ENCODE measurements at places on chromosomes 16 and 17. TPM values are rescaled to one million over a fixed set of nuclear protein-coding genes. Genes with fewer than 3 reads are reported as not detected.

Gene C17orf75
- total RNA-seq = 12.2 TPM

DNA sequence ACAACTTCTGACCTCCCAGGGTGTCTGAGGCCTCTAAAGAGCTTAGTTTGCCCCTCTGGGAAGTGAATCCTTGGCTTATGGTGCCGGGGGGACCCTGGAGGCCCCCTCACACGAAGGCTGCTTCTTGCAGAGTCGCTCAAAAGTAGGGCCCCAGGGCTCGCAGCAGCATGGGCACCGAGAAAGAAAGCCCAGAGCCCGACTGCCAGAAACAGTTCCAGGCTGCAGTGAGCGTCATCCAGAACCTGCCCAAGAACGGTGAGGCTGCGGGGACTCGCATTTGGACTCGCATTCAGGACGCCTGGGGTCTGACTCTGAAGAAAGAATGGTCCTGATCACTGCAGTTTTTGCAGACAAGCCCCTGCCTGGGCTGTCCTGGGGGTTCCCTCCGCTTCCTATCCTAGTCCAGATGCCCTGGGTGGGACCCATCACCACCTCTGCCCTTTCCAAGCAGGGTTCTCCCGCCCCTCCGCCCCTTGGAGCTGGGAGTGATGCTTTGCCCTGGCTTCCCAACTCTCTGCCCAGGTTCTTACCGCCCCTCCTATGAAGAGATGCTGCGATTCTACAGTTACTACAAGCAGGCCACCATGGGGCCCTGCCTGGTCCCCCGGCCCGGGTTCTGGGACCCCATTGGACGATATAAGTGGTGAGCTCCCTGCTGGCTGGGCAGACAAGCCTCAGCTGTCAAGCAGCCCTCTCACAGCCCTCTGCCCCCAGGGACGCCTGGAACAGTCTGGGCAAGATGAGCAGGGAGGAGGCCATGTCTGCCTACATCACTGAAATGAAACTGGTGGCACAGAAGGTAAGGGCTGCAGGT is 698 bp downstream of the ACBD4 start:
- H3K27me3 ChIP-seq = no peaks in the 10 kb centered on the region
- H3K4me3 ChIP-seq = peak overlapping the region; percentile 71
- H3K4me1 ChIP-seq = peaks cover 22% of the 10 kb centered on the region
- peak overlapping the region; percentile 84 for H3K27ac ChIP-seq
- no peaks in the 10 kb centered on the region for H3K36me3 ChIP-seq

DNA sequence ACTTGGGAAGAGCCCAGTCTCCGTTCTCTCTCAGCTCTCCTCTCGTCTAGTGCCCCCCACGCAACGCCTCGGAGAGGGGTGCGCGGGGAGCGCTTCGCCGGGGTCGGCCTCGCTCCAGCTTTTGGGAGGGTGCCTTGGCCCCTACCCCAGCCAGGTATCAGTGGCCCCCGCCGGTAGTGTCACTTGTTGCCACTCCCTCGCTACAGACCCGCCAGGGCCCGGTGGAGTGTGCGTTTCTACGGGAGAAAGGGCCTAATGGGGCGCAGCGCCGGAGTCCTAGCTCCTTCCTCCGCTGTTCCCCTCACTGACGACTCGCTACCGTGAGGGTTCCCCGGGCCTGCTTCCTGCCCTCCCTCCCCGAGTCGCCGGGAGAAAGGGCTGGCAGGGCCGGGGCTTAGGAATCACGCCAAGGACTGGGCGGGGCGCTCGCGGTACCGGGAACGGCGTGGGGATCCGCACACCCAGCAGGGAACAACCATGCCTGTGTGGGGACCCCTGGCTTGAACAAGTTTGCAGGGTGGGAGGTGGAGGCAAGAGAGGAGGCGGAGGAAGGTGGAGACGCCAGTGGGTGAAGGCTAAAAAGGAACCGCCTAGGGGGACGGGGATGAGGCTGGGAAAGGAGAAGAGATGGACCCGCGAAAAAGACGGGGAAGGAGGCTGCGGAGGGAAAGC is 997 bp upstream of the CDH11 start:
- H3K4me1 ChIP-seq = peaks cover 31% of the 10 kb centered on the region
- H3K36me3 ChIP-seq = no peaks in the 10 kb centered on the region
- H3K4me3 ChIP-seq = peak overlapping the region; percentile 56
- no peak for DNase-seq

DNA sequence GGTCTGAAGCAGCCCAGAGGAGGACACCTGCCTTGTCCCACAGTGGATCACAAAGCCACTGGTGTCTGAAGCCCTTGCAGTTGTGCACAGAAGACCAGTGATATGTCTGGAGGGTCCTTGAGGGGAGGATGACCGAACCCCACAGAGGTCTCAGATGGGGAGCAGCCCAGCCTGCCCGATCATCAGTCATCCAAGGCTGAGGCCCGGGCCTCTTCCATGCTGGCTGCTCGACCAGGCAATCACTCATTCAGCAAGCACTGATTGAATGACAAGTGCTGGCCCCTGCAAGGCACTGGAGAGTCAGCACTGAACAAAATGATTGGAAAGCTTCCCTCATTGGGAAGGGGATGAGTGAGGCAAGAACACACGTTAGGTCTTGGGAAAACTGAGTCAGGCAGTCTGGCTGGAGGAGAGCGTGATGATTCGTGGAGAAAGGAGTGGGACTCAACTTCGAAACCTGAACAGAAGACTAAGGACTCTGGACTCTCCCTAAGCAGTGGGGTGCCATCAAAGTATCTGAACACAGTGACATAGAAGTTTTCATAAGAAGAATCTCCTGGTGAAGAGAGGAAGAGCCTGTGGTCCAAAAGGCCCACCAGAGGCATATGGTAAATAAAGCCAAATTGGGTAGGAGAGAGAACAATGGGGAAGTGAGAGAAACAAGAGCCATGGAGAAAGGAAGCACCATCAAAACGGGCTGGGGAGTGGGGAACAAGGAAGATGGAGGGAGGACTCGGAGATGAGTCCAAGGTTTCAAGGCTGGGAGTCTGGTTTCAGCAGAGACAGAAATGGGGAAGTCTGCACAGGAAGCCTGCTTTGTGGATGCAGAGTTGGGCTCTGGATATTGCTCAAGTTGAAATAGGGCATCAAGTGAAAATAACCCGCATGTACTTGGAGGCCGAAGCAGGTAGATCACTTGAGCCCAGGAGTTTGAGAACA is 10.2 kb downstream of the PIK3R5 start:
- H3K4me1 ChIP-seq = peaks cover 3% of the 10 kb centered on the region
- H3K27ac ChIP-seq = peak overlapping the region; percentile 78
- DNase-seq = peak; percentile 61

GRCh38 chr17:72804949-72805707 is 287.4 kb downstream of the SLC39A11 start:
- no peaks in the 10 kb centered on the region for H3K4me1 ChIP-seq
- no peak for DNase-seq
- no peak overlapping the region for H3K27ac ChIP-seq
- no peaks in the 10 kb centered on the region for H3K27me3 ChIP-seq
- H3K36me3 ChIP-seq = no peaks in the 10 kb centered on the region

DNA sequence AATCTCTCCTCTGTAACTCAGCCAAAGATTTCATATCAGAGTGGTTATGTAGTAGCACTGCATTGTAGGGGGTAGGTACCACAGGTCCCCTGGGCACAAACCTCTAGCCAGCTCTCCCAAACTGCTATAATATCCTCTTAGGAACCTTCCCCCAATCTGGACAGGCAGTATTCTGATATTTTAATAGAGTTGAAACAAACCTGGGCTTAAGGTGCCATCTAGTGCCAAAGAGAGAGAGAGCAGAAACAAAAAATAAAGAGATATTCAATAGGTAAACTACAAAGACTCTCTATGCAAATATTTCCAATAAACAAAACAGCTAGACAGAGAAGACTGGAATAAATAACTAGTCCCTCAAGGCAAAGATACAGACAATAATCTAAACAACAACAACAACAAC is 1070.0 kb downstream of the CDH11 start:
- no peaks in the 10 kb centered on the region for H3K27me3 ChIP-seq
- DNase-seq = no peak
- no peak overlapping the region for H3K4me3 ChIP-seq
- H3K27ac ChIP-seq = no peak overlapping the region

Gene NOD2
- 10.6 TPM for total RNA-seq

Gene LRRC37A3
- 10.0 TPM for total RNA-seq

DNA sequence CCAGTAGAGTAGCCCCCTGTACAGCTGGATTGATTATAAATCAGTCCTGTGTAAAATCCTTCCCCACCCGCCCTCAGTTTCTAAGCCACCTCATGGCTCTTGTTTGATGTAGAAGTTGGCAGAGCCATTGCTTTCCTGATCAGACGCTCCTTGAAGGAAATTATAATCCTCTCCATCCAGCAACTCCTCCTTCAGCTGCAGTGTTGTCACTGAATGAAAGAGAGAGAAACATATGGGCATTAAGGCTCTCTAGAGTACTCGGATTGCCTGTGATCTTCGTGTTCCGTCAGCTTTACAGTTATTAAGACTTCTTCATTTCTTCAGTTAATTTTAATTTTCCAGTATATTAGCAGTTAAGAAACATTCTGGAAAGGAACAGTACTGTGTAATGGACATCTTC is 14.3 kb downstream of the NME2 start:
- no peaks in the 10 kb centered on the region for H3K4me1 ChIP-seq
- H3K27me3 ChIP-seq = no peaks in the 10 kb centered on the region
- peaks cover 10% of the 10 kb centered on the region for H3K36me3 ChIP-seq
- H3K4me3 ChIP-seq = no peak overlapping the region
- no peak overlapping the region for H3K27ac ChIP-seq

- no peaks in the 10 kb centered on the region for H3K27me3 ChIP-seq
- no peaks in the 10 kb centered on the region for H3K36me3 ChIP-seq
- DNase-seq = no peak
- no peak overlapping the region for H3K27ac ChIP-seq
Measured at GRCh38 chr17:74177018-74177450, 26.4 kb upstream of the RPL38 start.

Gene CNGB1
- total RNA-seq = 0.06 TPM

DNA sequence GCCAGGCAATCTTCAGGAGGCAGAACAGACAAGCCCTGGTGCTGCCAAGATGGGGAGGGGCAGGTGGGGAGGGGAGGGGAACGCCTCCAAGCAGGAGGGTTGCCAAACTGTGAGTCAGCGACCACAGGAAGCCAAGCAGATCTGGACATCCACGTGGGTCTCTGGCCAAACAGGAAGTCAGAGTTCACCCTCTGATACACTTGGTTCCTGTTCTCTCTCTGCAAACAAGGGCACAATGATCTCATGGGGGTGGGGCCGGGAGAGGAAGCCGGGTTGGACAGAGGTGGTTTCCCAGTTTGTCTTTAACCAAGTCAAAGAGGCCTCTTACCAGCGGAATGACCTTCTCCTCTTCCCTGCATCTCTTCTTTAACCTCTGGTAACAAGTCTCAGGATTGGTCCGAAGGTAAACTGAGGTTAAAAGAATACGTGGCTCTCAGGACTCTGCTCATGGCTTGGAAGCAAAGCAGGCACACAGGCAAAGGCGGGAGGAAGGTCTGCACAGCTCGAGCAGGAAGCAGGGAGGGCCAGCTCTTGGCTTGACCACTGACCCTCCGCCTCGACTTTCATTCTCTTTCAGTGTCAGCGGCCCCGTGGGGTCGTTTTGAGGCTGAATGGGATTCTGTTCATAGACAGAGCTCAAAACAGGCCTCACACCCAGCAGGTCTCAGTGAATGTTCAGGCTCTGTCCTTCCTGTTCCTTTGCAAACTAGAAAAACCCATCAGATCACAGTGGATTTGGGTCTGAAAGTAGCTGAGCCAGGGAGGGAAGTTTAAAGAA is 32.9 kb downstream of the TK2 start:
- DNase-seq = peak; percentile 99
- H3K36me3 ChIP-seq = peaks cover 5% of the 10 kb centered on the region
- peak overlapping the region; percentile 36 for H3K4me3 ChIP-seq
- no peaks in the 10 kb centered on the region for H3K27me3 ChIP-seq

DNA sequence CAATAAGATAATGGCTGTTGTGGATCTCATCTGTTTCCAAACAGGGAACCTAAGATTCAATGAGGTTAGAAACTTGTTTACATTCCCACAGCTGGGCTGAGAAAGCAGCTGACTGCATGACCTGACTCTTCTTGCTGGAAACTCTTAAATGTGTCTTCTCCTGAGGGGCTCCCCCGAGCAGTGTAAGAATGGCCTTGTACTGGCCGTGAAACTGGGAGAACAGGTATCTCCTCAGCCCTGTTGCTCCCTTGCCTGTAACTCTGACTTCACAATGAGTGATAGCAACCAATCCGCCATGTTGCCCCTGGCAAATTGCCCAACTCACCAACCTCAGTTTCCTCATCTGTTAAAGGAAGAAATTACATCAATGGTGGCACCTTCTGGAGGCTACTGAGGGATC is 59.1 kb upstream of the CCL2 start:
- no peak for DNase-seq
- H3K27ac ChIP-seq = no peak overlapping the region
- no peak overlapping the region for H3K4me3 ChIP-seq
- no peaks in the 10 kb centered on the region for H3K27me3 ChIP-seq

GRCh38 chr17:7097940-7098339 is 16.7 kb downstream of the ASGR2 start:
- H3K4me1 ChIP-seq = peaks cover 4% of the 10 kb centered on the region
- no peak overlapping the region for H3K4me3 ChIP-seq
- H3K27ac ChIP-seq = no peak overlapping the region

Gene MPP3
- total RNA-seq = 16.2 TPM

Gene MYH1
- total RNA-seq = not detected

Gene CD7
- 7.9 TPM for total RNA-seq

GRCh38 chr16:24845726-24846547 is at the start of gene SLC5A11:
Gene SLC5A11, plus strand, starts transcription at chr16:24845963. Its CDS starts 12,681 bp downstream, at chr16:24858644.
- H3K27me3 ChIP-seq = no peaks in the 10 kb centered on the region
- H3K36me3 ChIP-seq = no peaks in the 10 kb centered on the region
- DNase-seq = no peak
- no peak within 1 kb of the TSS for H3K27ac ChIP-seq

DNA sequence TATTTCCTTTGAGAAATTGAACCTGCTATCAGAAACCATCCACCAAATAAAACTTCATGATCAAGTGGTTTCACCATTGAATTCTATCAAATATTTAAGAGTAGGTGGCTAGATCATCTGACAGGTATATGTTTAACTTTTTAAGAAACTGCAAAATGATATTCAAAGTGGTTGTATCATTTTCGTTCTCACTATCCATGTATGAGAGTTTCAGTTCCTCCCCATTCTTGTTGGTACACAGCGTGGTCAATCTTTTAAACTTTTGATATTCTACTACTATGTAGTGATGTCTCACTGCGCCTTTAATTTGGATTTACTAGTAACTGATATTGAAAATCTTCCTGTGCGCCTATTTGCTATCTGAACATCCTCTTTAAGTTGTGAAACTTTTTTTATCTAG is 163.7 kb downstream of the CYB561 start:
- H3K36me3 ChIP-seq = no peaks in the 10 kb centered on the region
- H3K27ac ChIP-seq = no peak overlapping the region
- peaks cover 3% of the 10 kb centered on the region for H3K4me1 ChIP-seq
